ENCODE measurements at places on chromosomes 4 and X.
A peak's percentile ranks its signal among the peaks of the same experiment; 100 is the strongest.

DNA sequence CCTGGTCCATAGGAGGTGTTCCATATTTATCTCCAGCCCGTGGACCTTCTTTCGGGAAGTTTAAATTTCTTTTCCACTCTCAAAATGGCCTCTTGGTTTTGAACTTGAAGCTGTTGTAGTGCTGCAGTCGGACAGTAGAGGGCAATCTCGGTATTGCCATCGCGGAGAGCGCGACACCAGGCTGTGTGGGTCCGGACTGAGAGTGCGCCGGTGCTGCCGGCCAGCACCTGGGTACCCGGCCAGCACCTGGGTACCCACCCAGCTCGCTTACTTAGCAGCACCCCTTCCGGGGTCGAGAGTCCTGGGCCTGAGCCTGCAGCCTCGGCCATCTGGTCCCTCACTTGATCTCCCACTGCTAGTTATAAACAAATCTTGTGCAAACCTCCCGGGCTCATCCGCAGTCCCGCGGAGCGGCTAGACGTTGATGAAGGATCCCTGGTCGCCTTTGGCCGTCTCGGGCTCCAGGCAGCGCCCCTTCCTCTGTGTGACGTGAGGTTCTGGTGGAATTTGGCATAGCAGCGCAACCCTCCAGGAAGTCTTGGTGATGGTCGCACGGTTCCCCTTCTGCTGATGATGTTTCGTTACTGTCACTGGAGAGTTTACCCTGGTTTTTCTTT is 18.0 kb downstream of the FAM9A start:
- no peak for DNase-seq

GRCh38 chr4:56301997-56302496 is 85.2 kb downstream of the AASDH start:
- no peak for DNase-seq

GRCh38 chr4:165541851-165542459 is 163.1 kb downstream of the CPE start:
- no peak for DNase-seq

DNA sequence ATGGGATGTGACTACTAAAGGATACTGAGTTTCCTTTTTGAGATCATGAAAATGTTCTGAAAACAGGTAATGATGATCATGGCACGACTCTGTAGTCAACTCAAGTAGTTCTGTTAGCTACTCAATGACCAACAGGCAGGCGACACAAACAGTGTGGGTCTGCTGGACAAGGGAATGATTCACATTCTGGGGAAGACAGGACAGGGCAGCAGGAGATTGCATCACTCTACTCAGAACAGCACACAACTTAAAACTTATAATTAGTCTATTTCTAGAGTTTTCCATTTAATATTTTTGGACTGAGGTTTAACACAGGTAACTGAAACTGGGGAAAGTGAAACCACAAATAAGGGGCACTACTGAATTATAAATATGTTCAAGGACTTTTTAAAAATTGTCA is 365.2 kb downstream of the PRDM5 start:
- DNase-seq = no peak

DNA sequence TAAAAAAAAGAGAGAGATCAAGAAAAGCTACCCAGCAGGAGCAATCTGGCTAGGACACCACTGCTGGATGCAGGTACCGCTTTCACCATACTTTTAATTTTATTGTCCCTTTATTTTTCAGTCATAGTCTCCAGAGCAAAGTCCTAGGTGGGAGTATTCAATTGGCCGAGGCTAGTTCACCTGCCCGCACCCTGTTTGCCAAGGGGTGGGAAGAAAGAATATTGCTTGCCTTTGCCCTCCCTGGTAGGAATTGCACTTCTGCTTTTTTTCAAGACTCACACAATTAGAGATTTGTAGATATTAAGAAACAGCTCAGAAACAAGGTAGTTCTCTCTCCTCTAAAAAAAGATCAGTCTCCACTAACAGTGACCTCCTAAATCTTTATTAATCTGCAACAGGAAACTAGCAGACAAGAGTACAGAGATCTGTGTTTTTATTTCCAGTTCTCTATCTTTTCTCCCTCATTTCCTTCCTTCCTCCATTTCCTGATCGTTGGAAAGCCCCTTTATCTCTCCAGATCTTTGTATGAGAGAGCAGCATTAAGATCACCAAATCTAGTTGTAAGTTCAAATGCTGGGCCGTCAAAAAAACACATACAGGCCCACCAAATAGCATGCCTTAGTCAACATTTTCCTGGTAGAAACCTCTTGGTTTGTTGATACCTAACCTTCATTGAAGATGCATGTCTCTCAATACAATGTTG is 9.4 kb upstream of the RPGR start:
- DNase-seq = no peak

GRCh38 chr4:8731364-8731763 is 138.8 kb downstream of the CPZ start:
- no peak for DNase-seq

DNA sequence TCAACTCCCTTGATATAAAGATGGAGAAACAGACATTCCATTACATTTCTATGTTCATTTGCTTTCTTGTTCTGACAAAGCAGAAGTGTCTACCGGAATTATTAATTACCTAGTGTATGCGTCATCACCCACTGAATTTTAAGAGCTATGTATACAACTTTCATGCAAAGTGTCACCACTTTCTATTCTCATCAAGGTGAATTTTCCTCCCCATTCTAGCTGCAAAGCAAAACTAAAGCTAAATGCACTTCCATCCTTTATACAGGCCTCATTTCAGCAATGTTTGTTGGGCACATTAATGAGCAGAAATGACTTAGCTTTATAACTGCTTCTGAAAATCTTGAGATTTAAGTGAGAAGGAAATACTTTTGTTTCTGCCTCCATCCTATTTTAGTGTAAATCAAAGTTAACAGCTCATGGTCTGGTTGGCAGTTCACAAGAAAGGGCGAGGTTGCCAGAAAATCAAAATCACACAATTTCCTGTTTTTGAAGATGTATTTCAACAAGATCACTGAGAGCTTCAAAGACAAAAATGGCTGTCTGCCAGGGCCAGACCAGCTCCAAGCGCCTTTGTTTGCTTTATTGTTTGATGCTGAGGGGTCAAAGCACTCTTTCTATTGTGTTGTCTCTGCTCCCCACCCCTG is 7.2 kb upstream of the FAM9C start:
- DNase-seq = no peak

DNA sequence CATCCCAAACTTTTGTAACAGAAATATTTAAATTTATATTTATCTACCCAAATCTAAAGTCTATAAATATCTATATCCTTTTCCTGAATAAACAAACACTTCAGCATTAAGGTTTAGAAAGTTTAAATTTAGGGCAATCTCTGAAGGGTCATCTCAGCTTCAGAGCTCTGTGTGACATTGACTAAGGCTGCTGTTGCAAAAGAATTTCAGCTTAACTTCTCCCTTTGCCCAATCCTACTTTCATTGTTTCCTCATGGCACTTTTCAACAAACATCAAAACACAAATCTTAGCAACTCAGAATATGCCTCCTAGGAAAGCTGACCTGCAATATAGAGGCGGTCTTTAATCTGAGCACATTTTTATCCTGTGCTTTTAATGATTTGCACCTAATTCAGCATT is 79.7 kb upstream of the BANK1 start:
- DNase-seq = no peak

DNA sequence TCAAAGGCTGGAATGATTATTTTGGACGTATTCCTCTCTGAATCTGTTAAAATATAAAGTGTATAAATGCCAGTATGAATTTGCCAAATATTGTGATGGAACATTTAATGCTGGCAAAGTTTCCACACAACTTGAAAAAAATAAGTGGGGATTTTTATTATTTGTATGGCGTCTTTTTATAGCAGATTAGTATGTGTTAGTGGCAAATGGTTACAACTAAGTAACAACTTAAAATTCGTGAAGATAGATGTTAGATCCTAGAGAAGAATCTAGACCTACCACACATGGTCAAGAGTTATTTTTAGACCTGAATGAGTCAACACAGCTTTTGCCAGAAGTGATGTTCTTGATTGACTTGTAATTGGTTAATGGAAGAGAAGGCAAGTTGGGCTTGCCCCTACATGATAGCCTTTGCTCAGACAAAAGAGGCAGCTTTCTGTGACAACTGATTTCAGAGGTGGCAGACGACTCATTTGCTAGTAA is 4.8 kb downstream of the CPE start:
- DNase-seq = no peak

GRCh38 chr4:12389604-12390003 is 960.9 kb upstream of the HS3ST1 start:
- no peak for DNase-seq

DNA sequence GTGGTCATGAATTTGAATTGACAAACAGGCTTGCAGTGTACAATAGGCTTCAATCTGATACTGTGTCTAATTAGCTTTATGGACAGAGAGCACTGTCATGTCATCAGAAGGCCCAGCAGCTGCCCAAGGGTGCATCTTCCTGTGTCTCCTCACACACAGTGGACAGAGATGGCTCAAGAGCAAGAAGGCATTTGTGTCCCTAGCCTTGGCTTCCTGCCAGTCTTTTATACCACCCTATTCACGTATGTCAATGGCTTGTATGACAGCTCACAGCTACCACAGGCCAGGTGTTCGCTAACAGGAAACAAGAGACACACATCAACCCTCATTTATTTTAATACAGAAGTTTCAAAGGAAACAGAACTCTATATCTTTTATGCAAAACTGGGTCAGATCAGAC is 874.0 kb upstream of the AGA start:
- no peak for DNase-seq

GRCh38 chr4:138522366-138522765 is 280.2 kb upstream of the SLC7A11 start:
- no peak for DNase-seq

- DNase-seq = no peak
These were observed 240.5 kb upstream of the ANKRD50 start for GRCh38 chr4:124953061-124953460.

- DNase-seq = no peak
These were observed 9.9 kb downstream of the FHL1 start for GRCh38 chrX:136157187-136157586.

GRCh38 chr4:37389366-37389765 is 144.8 kb downstream of the NWD2 start:
- no peak for DNase-seq

- no peak for DNase-seq
These were observed 21.3 kb upstream of the BMP2K start for GRCh38 chr4:78754872-78755271.

- DNase-seq = no peak
These were observed 406.6 kb downstream of the PCDH10 start for GRCh38 chr4:133555671-133556070.

DNA sequence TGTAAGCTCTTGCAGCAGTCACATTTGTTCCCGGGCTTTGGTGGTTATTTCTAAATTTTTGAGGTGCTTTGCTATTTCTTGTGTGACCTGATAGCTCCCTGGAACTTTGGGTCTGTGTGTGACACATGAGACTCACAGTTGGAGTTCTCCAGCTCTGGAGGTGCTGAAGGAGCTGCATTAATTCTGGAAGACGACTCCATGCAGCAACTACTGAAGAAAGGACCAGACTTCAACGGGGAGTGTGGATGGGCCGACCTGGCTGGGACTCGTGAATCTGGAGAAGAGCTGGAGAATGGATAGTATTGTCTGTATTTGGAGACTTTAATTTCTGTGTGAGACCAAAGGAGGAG is 1.5 kb downstream of the MRFAP1 start:
- no peak for DNase-seq

GRCh38 chr4:40251366-40251765 is 54.5 kb downstream of the RHOH start:
- no peak for DNase-seq

DNA sequence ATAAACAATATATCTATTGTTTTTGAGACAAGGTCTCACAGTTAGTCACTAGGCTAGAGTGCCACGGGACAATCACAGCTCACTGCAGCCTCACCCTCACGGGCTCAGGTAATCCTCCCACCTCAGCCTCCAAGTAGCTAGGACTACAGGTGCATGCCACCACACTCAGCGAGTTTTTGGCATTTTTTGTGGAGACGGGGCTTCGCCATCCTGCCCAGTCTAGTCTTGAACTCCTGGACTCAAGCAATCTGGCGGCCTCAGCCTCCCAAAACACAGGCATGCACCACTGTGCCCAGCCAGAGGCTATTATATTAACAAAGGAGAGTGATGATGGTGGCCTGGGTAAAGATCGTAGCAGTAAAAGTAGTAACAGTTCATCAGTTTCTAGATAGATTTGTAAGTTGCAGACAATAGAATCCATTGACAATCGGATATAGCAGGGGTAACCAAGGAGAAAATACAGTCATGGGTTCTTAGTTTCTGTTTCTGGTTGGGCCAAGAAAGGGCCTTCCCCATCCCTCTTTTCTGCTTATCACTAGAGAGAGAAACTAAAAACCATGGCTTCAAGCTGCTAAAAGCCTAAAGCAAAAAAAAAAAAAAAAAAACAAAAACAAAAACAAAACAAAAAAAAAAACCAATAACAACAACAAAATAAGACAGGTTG is 60.6 kb downstream of the ANXA10 start:
- DNase-seq = no peak

DNA sequence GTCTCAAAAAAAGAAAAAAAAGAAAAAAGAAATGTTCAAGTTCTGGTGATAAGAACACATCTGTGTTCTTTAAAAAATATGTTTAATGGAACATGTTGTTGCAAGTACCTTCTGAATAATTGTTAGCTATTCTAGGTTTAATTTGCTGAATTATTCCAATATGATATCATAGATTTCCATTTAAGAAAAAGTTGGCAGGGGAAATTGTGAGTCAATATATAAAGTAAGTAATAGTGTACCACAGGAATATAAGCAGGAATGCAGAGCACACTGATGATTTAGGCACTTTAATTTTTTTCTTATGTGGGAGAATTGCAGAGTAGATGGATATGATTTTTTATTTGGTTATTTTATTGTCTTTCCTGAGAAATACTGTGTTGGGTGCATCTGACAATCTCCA is 190.7 kb downstream of the RPA4 start:
- DNase-seq = no peak

DNA sequence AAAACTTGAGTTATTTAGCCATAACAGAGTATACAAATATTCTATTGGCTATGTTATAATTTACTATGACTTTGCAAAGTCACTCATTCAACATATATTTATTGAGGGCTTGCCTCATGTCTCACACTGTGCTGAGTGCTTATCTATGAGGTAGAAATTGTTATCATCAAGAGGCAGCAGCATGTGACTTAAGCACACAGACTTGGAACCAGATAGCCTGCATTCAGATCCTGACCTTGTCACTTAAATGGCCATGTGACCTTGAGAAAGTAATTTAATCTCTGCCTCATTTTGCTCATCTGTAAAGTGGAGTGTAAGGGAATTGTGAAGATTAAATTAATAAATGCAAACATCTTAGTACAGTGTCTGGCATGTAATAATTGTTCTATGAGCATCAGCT is 10.1 kb upstream of the EXOSC9 start:
- no peak for DNase-seq

DNA sequence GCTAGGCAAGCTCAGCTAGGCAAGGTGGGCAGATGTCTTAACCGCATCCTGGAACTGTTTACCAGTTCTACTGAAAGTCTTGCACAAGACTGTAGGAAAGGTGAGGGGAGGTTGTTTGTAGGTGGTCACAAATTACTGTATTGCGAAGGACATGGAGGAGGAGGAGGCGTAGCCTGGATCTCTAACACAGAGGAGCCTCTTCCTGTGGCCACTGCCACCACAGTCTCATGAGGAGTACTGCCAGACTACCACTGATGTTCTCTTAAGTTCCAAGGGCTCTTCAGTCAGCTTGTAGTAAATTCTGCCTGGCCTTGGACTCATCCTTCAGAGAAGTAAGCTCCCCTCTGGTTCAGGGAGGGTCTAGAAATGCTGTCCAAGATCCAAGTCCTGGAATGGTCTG is 258.6 kb downstream of the FAT4 start:
- DNase-seq = no peak

- peak; percentile 74 for DNase-seq
These were observed 547 bp downstream of the GUCY1A1 start for GRCh38 chr4:155667222-155667567.
